Mesangial cell (primary cell): ENCODE measurements at places on chromosomes 11 and 22. TPM values are rescaled to one million over a fixed set of nuclear protein-coding genes. Genes with fewer than 3 reads are reported as not detected.

The LDHAL6A gene
- not detected in 2 replicates for total RNA-seq

The SHANK2 gene
- 6.5 and 35.9 TPM in 2 replicates for total RNA-seq

The RAG1 gene
- 1.3 TPM in 2 replicates for total RNA-seq

The OR5A1 gene
- total RNA-seq = not detected in 2 replicates

The CARD16 gene
- total RNA-seq = not detected in 2 replicates

The YDJC gene
- 60.8 and 90.0 TPM in 2 replicates for total RNA-seq

The SLC29A2 gene
- 3.3 and 5.2 TPM in 2 replicates for total RNA-seq

The PRG2 gene
- not detected in 2 replicates for total RNA-seq

The RFPL2 gene
- total RNA-seq = not detected in 2 replicates

The MPZL3 gene
- total RNA-seq = 2.5 and 2.8 TPM in 2 replicates

The UNC93B1 gene
- 28.8 and 50.7 TPM in 2 replicates for total RNA-seq

The C11orf87 gene
- not detected in 2 replicates for total RNA-seq

The SCN2B gene
- total RNA-seq = 0.13 TPM in 1 of 2 replicates, not detected in the other

The LRRC32 gene
- 2.4 and 43.4 TPM in 2 replicates for total RNA-seq

The CCDC88B gene
- total RNA-seq = 1.6 and 3.3 TPM in 2 replicates

The CD44 gene
- 104 and 320 TPM in 2 replicates for total RNA-seq

The APOBEC3F gene
- total RNA-seq = 4.6 and 8.9 TPM in 2 replicates

The TRIM49 gene
- not detected in 2 replicates for total RNA-seq

The FDXACB1 gene
- 3.0 and 3.1 TPM in 2 replicates for total RNA-seq

The OR6T1 gene
- total RNA-seq = not detected in 2 replicates

The MUC5AC gene
- total RNA-seq = not detected in 2 replicates

The CCDC116 gene
- 0.13 and 0.16 TPM in 2 replicates for total RNA-seq

The ACCS gene
- 4.4 and 10.9 TPM in 2 replicates for total RNA-seq

The P4HA3 gene
- total RNA-seq = 1.6 and 3.9 TPM in 2 replicates

The PRMT3 gene
- 11.5 and 17.9 TPM in 2 replicates for total RNA-seq

The PHLDA2 gene
- 45.0 and 110 TPM in 2 replicates for total RNA-seq

The MIAT gene
- total RNA-seq = under 0.01 and 2.3 TPM in 2 replicates

The MMP12 gene
- not detected in 2 replicates for total RNA-seq

The FXYD2 gene
- total RNA-seq = 57.8 and 248 TPM in 2 replicates

The NLRP14 gene
- total RNA-seq = not detected in 2 replicates

The HBG2 gene
- not detected in 2 replicates for total RNA-seq

The MYRF gene
- 45.6 and 93.3 TPM in 2 replicates for total RNA-seq

The RFPL1 gene
- not detected in 2 replicates for total RNA-seq

The SSTR3 gene
- total RNA-seq = not detected in 2 replicates

The NXPE4 gene
- not detected in 2 replicates for total RNA-seq

The KRTAP5-10 gene
- total RNA-seq = not detected in 2 replicates

The TRPM5 gene
- total RNA-seq = not detected in 2 replicates

The RBMXL2 gene
- not detected in 2 replicates for total RNA-seq

The APOC3 gene
- not detected in 2 replicates for total RNA-seq
